Activated naive CD4-positive, alpha-beta T cell treated with anti-CD3 and anti-CD28 coated beads, Interleukin-2, amount 50 U/mL, for 16 hours (primary cell): ENCODE measurements at places on chromosomes 12 and 14.

DNA sequence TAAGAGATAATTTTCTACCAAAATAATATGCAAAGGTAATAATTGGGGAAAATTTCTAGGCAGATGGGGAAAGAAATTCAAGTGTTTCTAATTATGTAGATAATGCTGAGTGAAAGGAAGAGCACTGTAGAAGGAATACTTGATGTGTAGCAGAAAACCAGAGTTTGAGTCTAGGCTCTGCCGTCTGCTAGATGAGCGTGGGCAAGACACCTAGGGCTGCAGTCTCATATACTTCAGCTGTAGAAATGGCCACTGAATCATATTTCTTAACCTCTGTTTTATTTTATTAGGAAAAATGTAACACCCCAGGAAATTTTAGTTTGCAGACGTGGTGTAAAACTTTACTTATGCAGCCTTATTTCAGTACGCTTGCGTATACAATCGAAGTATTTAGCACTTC lies 59.8 kb upstream of the SLC38A2 start:
- DNase-seq: no peak

DNA sequence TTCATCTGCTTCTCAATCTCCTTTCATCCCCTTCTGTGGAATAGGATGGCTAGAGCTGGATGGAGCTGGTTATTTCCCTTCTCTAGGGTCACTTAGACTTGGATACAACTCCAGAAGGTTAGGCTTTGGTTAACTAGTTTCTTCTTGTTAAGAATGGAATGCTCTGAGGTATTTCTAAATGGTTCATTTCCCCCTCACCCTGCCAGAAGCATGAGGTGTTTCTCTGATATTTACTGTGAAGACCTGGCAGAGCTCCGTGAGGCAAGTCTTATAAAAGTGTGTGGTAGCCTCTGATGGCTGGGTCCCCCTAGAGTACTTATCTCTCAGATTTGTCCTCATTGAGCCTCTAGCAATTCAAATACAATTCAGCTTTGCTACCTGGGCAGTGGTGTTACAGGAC lies 207.9 kb downstream of the SLC16A7 start:
- no peak for DNase-seq

GRCh38 chr12:114274131-114274530 lies 131.8 kb downstream of the TBX5 start:
- DNase-seq: no peak

DNA sequence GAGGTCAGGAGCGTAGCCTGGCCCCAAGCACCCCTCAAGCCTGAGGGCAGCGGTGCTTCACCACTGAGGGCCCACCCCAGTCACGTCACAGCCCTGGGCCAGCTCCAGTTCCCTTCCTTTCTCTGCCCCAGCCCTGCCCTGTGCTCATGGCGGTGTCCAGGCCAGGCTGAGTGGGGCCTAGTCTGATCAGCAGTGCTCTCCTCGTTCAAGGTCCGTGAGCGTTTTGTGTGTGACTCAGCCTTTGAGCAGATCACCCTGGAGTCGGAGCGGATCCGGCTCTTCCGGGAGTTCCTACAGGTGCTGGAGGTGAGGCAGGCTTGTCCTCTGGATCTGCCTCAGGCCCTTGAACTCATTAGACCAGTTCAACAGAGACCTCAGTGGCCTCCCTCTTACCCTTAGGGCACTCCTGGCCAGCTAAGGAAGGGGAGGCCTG lies 19.0 kb downstream of the PRPF40B start:
- no peak for DNase-seq

DNA sequence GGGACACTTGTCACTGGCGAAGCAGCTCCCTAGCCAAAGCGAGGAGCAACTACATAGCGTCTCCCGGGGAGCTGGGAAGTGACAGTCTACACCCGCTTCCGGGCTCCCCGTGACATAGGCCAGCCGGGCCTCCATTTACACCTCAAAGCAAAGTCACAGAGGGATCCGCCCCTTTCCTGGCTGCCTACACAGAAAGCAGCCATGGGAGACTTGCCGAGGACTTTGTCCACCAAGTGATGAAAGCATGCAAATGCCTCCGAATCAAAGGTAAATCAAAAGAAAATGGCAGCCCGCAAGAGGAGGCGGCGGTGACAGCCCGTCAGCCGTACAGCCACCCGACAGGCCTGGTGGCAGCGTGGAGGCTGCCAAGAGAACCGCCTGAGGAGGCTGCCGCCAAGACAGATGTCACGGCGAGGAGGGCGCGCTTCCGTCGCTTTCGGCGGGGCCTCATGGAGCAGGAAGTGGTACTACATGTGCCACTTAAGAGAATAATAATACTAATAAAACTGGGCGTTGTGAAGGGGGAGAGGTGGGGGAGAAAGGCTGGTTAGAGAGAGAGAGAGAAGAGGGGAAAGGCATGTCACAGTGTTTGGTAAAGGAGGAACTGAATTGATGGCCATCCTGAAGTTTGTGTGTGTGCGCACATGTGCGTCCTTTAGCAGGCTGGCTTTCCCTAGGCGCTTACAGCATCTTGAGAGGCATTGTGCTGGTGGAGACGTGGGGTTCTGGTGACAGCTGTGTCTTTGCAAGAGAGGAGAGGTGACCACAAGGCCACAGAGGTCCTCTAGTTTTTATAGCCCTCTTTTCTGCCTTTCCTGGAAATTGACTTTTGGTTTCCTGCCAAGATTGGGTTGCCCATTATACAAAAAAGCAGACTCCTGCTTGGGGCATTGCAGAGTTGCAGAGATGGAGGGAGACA lies 661.7 kb downstream of the VRK1 start:
- DNase-seq: peak; percentile 80

DNA sequence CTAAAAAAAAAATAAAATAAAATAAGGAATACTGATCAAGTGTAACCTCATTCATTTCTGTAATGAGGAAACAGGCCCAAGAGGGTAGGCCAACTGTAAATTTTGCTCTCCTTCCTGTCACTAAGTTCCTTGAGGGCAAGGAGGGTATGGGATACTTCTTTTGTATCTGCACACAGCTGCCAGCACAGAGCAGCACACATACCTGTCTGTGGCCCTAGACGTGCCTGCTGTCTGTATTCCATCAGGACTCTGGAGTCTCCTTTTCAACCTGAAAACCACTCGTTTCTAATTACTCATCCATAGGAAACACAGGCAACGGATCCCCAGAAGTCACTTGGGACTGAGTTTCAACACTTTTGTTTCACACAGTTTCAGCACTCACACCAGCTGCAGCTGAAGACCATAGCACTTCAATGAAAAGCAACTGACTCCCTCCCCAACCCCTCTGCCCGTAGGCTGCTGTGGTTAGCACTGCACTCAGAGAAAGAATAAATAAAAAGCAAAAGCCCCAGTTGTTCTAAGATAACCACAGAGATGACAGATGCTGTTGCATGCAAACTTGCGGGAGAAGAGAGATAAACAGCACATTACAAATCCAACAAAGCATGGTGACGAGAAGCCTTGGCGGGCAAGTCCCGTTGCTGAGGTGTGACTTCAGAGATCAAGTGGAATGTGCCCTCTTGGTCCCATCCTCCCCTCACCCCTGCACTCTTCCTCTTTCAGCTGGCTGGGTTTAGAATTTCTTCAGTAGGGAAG lies 24.9 kb downstream of the CRACR2A start:
- no peak for DNase-seq

DNA sequence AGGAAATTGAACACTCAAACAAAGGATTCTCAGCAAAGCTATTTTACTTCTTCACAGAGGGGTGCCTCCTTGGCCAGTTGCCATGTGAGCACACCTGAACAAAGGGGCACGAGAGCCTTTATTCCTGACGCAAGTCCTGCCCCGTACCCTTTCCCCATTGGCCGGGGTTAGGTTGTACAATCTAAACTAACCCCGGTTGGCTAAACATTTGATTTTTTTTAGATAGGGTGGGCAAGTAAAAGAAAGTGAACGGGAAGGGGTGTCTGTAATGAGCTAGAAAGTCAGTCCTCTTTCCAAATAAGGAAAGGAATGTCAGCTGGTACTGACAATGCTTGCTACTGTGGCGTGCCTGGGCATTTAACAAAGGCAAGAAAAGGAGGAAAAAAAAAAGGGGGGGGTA lies 135.5 kb upstream of the CDKN3 start:
- no peak for DNase-seq

DNA sequence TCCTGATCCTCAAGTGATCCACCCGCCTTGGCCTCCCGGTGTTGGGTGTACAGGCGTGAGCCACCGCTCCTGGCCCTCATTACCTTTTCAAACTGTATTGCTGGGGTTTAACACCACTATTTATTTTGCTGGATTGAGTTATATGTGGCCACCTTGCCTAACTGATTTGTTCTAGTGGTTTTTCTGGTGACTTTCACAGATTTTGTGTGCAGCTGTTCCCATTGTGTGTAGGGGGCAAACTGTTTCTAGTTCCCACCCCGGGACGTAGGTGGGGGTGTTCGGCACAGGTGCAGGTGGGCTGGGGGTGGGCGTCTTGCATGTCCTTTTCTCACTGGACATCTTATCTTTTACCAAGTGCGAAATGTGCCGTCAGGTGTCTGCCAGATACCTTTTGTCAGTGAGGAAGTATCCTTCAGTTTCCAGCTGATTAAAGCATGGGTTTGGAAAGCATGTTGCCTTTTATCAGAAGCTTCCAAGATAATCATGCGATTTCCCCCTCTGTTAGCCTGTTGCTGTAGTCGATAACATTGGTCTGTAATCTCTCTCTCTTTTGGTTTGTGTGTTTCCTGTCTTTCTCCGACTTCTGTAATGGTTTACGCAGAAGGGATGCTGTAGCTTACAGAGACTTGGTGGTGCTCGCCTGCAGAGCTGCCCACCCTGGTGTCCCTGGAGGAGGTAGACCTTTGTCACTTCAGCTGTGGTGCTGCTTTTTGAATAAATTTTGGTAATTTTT lies 33.6 kb downstream of the AACS start:
- DNase-seq: no peak

- no peak for DNase-seq
Observed at GRCh38 chr14:91119556-91120311, 5.9 kb downstream of the DGLUCY start.

GRCh38 chr12:121441555-121441954 lies 41.6 kb downstream of the RNF34 start:
- no peak for DNase-seq

- no peak for DNase-seq
Observed at GRCh38 chr12:14878488-14878887, 7.2 kb downstream of the MGP start.

- DNase-seq: no peak
Observed at GRCh38 chr14:68784226-68784910, 8.5 kb downstream of the ZFP36L1 start.

- no peak for DNase-seq
Observed at GRCh38 chr12:76272287-76272686, 75.9 kb downstream of the BBS10 start.

- no peak for DNase-seq
Observed at GRCh38 chr12:49345051-49345824, 1.4 kb upstream of the DNAJC22 start.

- no peak for DNase-seq
Observed at GRCh38 chr14:33551963-33552362, 398.9 kb downstream of the EGLN3 start.

DNA sequence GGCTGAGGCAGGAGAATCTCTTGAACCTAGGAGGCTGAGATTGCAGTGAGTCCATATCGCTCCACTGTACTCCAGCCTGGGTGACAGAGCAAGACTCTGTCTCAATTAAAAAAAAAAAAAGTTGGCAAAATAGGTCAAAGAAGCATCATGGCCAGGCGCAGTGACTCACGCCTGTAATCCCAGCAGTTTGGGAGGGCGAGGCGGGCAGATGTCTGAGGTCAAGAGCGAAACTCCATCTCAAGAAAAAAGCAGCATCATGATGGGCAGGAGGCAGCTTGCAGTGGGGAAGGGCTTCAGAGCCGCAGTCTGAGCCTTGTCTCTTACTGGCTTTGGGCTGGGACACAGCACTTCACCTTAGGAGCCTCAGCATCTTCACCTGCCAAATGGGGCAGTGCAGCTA lies 21.4 kb downstream of the TEAD4 start:
- DNase-seq: no peak

GRCh38 chr14:97692084-97692483 lies 894.9 kb downstream of the VRK1 start:
- no peak for DNase-seq

- no peak for DNase-seq
Observed at GRCh38 chr12:68414988-68415387, 82.8 kb upstream of the MDM1 start.

- no peak for DNase-seq
Observed at GRCh38 chr12:128664501-128664900, 159.3 kb downstream of the SLC15A4 start.

DNA sequence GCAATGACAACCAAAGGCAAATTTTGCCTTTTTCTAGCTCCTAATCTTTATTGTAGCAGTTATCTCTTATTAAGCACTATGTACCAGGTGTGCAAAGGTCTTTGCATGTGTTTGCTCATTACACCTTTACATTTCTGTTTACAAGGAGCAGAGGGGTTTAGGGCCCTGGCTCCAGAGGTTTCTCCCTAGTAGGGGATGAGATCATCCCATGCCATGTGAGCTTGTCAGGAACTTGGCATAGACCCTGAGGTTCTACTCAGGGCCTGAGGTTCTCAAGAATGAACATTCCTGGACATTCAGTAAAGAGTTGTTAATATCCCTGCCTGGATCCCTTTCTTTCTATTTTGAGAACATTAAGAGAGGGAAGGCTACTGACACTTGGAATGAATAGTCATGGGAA lies 292.0 kb downstream of the RPAP3 start:
- DNase-seq: no peak
